ENCODE measurements at places on chromosomes 1 and 21. TPM values are rescaled to one million over a fixed set of nuclear protein-coding genes. Genes with fewer than 3 reads are reported as not detected.

DNA sequence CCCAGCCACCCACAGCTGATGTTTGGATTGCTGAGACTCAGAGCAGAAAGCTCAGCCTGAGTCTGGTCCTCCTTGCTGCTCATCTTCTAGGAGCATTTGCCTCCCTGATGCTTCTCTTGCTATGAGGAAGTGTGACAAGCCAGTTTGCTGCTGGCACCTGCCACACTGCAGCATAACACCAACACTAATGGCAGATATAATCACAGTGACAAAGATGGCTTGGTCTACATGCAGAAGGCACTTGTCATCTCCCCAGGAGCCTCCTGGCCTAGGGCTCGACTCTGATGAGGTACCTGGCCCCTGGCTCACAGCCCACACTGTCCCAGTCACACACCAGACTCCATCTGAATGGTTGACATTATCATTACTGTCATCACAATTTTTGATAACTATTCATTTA lies 13.9 kb upstream of the PSMB2 start:
- DNase-seq = no peak

DNA sequence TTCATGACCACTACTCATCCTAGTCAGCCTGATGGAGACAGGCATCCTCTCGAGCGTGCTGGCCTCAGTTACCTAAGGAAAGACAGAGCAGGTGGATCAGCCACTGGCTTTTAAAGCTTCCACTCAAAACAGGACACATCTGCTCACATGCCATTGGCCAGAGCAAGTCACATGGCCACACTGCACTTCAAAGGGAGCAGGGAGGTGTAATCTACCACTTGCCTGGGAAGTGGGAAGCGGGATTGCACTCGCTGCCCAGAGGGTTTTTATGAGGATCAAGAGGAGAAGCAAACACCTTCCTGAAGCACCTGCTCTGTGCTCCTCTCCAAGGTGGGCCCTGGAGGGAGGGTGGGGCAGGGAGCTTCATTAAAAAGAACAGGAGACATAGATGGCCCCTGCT lies 108.0 kb downstream of the TAS1R2 start:
- no peak for DNase-seq

DNA sequence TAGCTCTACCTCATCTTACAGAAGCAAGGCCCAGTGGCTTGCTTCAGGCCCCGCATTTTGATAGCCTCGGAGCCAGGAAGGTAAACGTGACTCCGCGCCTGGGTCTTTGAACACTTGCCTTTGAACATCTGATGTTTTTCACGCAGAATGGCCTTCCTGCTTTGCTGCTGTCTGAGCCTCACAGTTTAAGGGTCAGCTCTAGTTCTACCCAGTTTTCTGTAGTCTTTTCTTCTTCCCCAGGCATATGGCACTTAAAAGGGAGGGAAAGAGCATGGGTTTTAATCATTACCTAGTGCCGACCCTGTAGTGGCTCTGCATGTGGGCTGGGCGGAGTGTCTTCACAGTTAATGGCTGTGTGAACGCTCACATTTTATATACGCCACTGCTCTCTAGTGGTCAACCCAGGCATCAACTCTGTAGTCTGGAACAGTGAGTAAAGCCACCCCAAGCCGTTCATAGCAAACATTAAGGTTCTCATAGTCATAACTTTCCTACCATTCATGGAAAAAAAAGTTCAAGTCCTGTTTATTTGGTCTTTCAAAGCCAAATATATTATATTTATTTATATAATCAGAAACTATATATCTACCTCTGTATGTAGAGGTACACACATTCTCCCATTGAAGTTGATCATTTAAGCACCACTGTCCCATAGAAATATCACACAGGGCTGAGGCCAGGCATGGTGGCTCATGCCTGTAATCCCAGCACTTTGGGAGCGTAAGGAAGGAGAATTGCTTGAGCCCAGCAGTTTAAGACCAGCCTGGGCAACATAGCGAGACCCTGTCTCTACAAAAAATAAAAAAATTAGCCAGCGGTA lies 78.1 kb downstream of the IER5 start:
- peak; percentile 74 for DNase-seq

GRCh38 chr1:228095938-228096337 lies 7.2 kb downstream of the C1orf35 start:
- DNase-seq = no peak

DNA sequence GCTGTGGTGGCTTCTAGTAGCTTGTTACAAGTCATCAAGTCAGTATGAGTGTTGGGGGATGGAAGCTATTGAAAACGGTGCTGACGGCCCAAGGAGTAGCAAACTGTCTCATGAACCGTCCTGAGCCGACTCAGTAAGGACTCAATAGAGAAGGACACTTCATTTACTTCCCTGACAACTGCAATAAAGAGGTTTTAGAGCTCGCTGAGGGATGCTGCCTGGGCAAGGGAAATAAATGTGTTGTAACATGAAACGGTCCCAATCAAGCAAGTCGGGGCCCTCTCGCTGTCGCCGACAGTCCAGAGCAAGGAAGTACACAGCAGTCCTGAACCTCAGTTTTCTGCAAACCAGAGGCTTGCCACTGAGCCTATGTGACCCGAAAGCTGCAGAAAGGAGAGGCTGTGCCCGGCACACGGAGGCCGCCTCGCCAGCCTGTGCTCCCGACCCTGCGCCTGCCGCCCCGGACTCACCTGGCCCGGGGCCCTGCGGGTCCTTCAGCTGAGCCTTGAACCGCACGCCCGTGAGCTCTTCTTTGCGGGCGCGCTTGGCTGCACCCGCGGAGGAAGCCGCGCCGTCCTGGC lies 423 bp downstream of the URB1 start:
- DNase-seq = peak; percentile 44

DNA sequence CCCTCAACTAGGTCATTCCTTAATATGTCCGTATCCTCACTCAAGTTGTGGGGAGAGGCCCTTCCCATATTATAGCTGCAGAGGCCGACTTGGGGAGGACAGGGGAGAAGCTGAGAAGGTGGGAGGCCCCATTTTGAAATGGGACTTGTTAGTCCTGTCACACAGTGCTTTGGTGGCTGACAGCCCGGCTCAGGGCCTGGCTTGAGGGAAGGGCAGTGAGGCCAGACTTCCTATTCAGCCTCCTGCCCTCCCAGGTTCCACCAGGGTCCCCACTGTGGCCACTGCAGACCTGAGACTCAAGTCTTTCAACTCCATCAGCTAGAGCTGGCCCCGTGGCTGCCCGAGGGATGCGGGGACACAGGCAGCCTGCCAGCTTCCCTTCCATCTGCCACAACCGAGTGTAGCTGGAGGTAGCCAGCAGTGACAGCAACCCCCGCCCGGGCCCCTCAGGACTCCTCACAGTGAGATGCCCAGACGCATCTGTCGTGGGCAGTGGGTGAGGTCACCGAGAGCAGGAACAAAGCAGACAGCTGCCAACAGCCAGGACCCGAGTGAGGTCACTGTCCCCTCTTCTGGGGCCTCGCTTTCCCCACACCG lies 36.9 kb downstream of the SIM2 start:
- DNase-seq = no peak

DNA sequence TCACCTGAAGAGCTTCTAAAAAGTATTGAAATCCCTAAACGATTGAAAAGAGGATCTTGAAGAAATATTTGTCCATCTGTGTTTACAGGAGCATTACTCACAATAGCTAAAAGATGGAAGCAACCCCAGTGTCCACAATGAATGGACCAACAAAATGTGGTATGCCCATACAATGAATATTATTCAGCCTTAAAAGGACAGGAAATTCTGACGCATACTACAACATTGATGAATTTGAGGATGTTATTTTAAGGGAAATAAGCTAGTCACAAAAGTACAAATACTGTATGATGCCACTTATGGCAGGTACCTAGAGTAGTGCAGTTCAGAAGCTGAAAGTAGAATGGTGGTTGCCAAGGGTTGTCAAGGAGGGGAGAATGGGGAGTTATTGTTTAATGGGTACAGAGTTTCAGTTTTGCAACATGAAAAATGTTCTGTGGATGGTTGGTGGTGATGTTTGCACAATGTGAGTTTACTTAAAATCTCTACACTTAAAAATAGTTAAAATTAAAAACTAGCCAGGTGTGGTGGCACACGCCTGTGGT lies 37.1 kb upstream of the GADD45A start:
- no peak for DNase-seq

- peak; percentile 85 for DNase-seq
These were observed 857.4 kb downstream of the USP25 start for GRCh38 chr21:16587141-16587581.

GRCh38 chr1:223229756-223230155 lies 86.7 kb upstream of the TLR5 start:
- no peak for DNase-seq

GRCh38 chr1:67832737-67833601 lies at the start of gene GNG12:
GNG12 (minus strand) TSS chr1:67833467; CDS start chr1:67707686, 125,781 bp downstream.
- DNase-seq = peak; percentile 83

DNA sequence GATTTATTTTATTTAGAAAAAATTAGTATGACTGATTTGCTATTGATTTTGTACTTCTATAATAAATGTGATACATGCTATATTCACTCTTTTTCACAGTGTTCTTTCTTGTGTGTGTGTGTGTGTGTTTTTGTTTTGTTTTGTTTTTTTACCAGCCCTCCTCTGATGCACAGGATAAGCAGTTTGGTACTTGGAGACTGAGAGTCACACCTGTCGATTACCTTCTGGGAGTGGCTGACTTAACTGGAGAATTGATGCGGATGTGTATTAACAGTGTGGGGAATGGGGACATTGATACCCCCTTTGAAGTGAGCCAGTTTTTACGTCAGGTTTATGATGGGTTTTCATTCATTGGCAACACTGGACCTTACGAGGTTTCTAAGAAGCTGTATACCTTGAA lies 35.9 kb downstream of the TSNAX start:
- no peak for DNase-seq

GRCh38 chr1:18735224-18735997 lies 104.8 kb downstream of the PAX7 start:
- no peak for DNase-seq

- no peak for DNase-seq
These were observed 2.3 kb upstream of the CCSAP start for GRCh38 chr1:229344937-229345684.

- DNase-seq = peak; percentile 66
These were observed 54.8 kb upstream of the SOD1 start for GRCh38 chr21:31604591-31605190.

- DNase-seq = no peak
These were observed 22.5 kb downstream of the VPS26C start for GRCh38 chr21:37244501-37245095.

DNA sequence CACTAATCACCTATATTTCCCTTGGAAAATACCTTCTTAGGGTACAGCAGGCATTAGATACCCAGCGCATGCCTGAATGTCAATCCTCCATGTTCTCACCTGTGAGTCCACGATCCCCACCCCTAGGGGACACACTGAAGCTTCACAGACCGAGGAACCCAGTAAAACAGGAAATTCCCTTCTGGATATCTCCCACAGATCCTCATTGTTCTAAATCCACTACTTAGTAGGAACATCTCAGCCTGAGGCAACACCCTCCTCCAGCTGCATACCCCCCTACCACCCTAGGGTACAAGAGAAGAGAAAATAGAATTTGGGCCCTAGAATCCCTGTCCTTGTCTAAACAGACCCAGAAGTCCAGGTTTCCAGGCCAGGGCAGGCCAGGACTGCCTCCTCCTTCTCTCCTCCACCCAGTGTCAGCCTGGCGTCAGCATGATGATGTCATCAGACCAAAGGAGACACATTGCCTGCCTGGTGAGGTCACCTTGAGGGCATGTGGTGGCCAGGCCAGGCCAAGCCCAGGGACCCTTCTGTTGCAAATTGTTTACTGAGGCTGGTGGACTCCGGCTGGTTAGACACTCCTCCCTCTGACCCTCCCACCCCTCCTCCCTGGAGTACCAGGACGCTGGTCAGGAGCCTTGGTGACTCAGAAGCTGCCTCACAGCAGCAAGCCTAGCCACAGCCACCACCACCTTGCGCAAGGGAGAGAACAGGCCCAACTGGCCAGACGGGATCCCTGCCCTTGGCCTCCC lies 6.2 kb downstream of the NECTIN4 start:
- no peak for DNase-seq

GRCh38 chr1:23217421-23218115 lies at the start of gene HTR1D:
HTR1D (minus strand) TSS chr1:23217502; CDS start chr1:23194219, 23,283 bp downstream.
- DNase-seq = no peak

GRCh38 chr1:47418122-47418521 lies 2.0 kb downstream of the FOXE3 start:
- DNase-seq = no peak

DNA sequence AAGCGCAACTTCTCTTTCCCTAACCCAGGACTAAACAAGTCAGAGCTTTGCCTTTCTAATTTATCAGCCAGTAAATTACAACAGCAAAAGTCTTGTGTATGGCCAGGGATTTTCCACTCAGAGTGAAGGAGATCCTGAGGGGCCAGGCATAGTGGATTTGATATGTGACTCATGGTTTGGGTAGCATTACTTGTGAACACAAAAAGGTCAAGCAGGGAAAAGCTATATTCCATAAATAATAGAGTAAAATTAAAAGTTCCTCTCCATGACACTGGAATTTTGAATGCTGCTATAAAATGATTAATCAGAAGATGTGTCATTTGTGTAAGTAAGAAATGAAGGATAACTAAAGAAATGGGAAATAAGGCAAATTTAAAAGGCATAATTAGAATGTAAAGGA lies 284.8 kb downstream of the HLX start:
- peak; percentile 71 for DNase-seq

GRCh38 chr1:40252601-40253000 lies 4.9 kb downstream of the TMCO2 start:
- no peak for DNase-seq

GRCh38 chr1:88773540-88774150 lies 89.6 kb downstream of the PKN2 start:
- no peak for DNase-seq

GRCh38 chr1:180504186-180504585 lies 1.8 kb upstream of the ACBD6 start:
- no peak for DNase-seq

C1orf94 gene
- not detected for total RNA-seq

ANKRD45 gene
- total RNA-seq = 0.37 TPM

OR6Y1 gene
- not detected for total RNA-seq

LMOD1 gene
- 0.12 TPM for total RNA-seq

MR1 gene
- total RNA-seq = 1.1 TPM

SMYD3 gene
- 32.1 TPM for total RNA-seq

IL19 gene
- total RNA-seq = not detected

CBS gene
- total RNA-seq = 92.9 TPM
